ENCODE measurements at places on chromosomes 12 and 14. TPM values are rescaled to one million over a fixed set of nuclear protein-coding genes. Genes with fewer than 3 reads are reported as not detected.

The SLC6A15 gene
- not detected for total RNA-seq

DNA sequence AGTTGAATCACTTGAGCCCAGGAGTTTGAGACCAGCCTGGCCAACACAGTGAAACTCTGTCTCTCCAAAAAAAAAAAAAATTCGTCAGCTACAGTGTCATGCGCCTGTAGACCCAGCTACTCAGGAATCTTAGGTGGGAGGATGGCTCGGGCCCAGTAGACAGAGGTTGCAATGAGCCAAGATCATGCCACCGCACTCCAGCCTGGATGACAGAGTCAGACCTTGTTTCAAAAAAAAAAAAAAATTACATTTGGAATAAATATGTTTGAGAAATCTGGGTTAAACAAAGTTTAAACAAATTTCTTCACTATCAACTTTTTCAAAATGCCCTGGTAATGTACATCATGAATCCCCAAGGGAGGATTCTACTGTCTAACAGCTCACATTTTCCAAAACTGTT is 187.0 kb upstream of the RASSF8 start:
- DNase-seq: no peak

The BEGAIN gene
- total RNA-seq: 2.2 TPM

The GNB3 gene
- total RNA-seq: 1.2 TPM

The ULK1 gene
- total RNA-seq: 19.4 TPM

The CDKL1 gene
- total RNA-seq: 26.2 TPM

DNA sequence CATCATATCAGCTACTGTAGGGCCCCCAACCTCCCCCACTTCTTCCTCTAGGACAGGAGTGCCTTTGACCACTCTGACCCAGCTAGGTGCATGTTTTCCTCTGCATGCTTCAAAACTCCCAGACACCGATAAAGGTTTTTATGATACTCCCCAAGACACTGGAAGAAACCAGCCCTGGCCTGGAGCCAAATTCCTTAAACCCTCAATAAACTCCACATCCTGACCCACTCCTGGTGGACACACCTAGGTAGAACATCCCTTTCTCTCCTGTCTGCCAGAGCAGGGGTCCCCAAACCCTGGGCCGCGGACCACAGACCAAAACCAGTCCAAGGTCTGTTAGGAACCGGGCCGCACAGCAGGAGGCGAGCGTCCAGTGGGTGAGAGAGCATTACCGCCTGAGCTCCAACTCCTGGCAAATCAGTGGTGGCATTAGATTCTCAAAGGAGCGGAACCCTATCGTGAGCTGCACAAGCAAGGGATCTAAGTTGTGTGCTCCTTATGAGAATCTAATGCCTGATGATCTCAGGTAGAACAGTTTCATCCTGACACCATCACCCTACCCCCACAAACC is 49.6 kb downstream of the NT5DC3 start:
- DNase-seq: no peak

DNA sequence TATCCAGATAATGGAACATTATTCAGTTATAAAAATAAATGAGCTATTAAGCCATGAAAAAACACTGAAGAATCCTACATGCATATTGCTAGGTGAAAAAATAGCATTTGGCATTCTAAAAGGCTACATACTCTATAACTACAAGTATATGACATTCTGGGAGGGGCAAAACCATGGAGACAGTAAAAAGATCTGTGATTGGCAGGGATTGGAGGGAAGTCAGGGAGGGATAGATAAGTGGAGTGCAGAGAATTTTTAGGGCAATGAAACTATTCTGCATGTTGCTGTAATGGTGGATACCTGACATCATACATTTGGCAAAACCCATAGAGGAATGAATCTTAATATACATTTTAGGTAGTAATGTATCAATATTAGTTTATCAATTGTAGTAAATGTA is 63.1 kb upstream of the SLC38A2 start:
- DNase-seq: no peak

DNA sequence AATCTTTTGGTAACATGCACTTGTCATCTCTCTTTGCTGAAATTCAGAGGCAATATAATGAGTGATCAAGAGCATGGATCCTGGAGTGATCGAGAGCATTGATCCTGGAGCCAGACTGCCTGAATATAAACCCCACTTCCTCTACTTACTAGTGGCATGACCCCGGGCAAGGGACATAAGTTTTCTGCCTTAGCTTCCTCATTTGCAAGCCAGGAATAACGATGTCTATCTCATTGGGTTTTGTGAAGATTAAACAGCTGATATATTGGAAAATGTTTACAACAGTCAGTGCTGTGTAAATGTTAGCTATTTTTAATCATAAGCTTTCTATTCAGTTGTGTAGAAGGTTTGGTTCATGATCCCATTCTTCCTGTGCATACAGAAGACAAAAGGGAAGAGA is 2.4 kb upstream of the CSRNP2 start:
- no peak for DNase-seq

The SH2B3 gene
- 43.3 TPM for total RNA-seq

GRCh38 chr14:64117671-64118402 is 176.3 kb downstream of the ESR2 start:
- DNase-seq: no peak

- DNase-seq: no peak
Observed at GRCh38 chr12:120941412-120941811, 36.9 kb upstream of the HNF1A start.

The PTPN6 gene
- total RNA-seq: 47.2 TPM

- DNase-seq: no peak
Observed at GRCh38 chr14:68395604-68396003, 397.3 kb downstream of the ZFP36L1 start.

GRCh38 chr12:3216726-3217682 is 139.8 kb downstream of the TSPAN9 start:
- DNase-seq: no peak

DNA sequence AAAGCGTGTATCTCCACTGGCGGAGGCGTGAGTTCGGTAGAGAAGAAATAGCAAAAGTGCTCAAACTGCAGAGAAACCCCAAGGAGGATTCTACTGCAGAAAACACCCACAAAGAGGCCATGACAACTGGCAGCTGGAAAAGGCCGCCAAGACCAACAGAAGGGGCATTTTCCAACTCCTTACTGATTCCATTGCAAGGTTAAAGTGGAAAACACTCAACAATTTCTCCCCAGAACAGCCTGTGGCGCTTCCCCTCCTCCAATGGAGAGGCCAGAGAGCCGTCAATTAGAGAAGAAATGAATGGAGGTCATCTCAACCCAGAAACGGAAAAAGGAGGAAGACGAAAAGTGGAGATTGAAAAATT is 618 bp upstream of the ANKRD52 start:
- DNase-seq: no peak

GRCh38 chr14:86221000-86221399 is 691.1 kb downstream of the FLRT2 start:
- no peak for DNase-seq

The PLEKHG7 gene
- not detected for total RNA-seq

GRCh38 chr12:122368361-122369073 is 54.0 kb downstream of the CLIP1 start:
- no peak for DNase-seq

DNA sequence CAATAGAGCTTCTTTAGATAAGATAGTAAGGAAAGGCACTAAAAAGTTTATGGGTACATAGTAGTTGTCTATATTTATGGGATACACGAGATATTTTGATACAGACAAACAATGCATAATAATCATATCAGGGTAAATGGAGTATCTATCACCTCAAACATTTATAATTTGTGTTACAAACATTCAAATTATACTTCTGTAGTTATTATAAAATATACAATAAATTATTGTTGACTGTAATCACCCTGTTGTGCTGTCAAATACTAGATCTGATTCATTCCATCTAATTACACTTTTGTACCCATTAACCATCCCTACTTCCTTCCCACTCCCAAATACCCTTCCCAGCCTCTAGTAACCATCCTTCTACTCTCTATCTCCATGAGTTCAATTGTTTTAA is 179.7 kb downstream of the FOXG1 start:
- no peak for DNase-seq

The OR6C2 gene
- not detected for total RNA-seq

The ZFYVE26 gene
- total RNA-seq: 29.1 TPM

DNA sequence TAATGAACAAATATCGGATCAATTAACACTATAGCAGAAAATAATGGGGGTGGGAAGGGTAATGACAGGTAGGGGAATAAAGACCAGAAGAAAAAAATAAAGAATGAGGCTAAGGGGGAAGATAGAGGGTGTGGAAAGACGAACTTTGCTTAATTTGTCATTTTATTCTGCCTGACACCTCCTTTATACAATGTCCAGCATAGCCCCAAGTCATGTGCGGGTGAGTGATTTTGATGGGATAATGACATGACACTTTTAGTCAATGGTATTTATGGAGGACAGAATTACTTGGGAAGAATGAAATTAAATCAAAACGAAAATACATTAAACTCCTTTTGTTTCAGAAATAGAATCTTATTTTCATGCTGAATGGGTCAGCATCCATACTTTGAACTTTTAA is 20.5 kb upstream of the IFNG-AS1 start:
- DNase-seq: no peak

The CTSG gene
- total RNA-seq: 6.3 TPM

DNA sequence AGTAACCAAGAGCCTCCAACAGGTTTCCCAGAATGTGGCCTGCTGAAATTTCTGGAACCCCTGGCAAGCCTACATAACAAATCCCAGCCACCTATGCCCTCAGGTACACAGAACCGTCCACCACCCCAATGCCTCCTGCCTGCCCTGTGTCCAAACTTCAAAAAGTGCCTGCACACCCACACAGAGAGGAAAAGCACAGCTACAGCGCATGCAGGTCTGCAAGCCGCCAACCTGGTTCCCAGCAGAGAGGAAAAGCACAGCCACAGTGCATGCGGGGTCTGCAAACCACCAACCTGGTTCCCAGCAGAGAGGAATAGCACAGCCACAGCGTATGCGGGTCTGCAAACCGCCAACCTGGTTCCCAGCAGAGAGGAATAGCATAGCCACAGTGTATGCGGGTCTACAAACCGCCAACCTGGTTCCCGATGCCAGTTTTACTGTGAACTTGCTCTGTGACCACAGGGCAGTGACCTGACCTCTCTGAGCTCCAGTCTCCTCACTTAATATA is 113.5 kb downstream of the SCARB1 start:
- no peak for DNase-seq

DNA sequence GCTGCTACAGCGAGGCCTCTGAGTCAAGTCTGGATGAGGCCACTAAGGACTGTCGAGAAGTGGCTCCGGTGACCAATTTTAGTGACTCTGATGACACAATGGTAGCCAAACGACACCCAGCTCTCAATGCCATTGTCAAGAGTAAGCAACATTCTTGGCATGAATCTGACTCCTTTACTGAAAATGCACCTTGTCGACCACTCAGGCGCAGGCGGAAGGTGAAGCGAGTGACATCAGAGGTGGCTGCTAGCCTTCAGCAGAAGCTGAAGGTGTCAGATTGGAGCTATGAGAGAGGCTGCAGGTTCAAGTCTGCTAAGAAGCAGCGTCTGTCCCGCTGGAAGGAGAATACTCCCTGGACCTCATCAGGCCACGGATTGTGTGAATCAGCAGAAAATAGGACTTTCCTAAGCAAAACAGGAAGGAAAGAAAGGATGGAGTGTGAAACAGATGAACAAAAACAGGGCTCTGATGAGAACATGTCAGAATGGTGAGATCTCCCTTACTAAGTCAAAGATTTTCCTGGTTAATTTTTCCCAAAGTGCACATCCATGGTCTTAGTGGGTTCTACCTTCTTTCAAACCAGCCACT is 2.9 kb downstream of the GPATCH2L start:
- no peak for DNase-seq

DNA sequence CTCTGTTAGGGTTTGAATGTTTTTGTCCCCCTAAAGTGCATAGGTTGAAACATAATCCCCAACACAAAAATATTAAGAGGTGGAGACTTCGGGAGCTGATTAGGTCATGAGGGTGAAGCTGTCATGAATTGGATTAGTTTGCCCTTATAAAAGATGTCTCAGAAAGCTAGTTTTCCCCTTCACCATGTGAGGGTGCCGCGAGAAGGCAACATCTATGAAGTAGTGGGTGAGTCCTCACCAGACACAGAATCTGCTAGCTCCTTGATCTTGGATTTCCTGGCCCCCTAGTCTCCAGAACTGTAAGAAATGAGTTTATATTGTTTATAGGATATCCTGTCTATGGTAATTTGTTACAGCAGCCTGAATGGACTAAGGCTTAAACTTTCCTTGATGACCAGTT is 301.5 kb upstream of the ATP2B1 start:
- no peak for DNase-seq

DNA sequence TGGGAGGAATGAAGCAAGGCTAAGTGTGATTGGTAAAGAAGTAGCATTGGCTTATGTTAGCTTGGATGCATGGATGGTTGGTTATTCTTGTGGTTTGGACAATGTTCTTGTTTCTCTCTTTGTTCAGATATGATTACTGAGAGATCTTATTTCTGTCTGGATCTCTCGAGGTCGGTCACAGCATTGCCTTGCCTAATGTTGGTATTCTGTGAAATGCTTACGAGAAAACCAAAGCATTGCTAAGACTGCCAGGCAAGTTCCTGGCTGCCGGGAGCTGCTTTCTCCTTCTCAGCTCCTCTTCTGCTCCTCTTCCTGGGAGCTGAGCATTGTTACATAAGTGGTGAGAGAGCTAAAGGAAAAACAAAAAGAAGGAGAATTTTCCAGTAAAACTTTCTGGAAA is 7.4 kb upstream of the RND1 start:
- DNase-seq: no peak

DNA sequence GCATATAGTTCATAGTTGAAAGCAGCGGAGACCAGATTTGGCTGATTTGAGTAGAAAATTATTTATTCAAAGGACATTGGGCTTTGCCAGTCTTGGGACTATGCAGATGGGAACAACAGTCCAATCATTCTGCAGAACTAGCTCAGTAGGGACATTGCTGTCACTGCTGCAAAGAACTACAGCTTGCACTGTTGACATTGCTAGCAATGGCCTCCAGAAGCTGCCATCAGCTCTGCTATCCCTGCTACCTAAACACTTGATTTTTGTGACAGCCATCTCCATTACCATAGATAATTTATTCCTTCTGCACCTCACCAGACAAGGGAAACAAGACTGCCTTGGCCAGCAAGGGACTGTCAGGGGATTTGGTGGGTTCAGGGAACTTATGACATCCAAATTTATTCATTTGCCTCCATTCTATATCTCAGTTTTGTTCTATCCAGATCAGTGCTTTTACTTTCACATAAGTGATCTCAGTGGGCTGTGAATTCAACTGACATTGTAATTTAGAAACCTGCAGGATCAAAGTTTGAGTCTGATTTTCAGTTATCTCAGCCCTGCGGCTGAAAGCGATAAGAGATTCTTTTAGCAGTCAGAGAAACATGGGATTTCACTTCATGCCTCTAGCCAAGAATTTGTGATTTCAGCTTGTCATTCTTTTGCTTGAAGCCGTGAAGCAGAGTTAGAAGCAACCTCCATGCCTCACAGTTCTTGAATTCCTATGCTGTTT is 136.7 kb upstream of the FBXO33 start:
- DNase-seq: no peak

The AVPR1A gene
- total RNA-seq: 12.1 TPM

GRCh38 chr12:132170637-132171292 is 26.5 kb downstream of the NOC4L start:
- DNase-seq: no peak
